ENCODE measurements at places on chromosomes 3 and 15. TPM values are rescaled to one million over a fixed set of nuclear protein-coding genes. Genes with fewer than 3 reads are reported as not detected.
A peak's percentile ranks its signal among the peaks of the same experiment; 100 is the strongest.

DNA sequence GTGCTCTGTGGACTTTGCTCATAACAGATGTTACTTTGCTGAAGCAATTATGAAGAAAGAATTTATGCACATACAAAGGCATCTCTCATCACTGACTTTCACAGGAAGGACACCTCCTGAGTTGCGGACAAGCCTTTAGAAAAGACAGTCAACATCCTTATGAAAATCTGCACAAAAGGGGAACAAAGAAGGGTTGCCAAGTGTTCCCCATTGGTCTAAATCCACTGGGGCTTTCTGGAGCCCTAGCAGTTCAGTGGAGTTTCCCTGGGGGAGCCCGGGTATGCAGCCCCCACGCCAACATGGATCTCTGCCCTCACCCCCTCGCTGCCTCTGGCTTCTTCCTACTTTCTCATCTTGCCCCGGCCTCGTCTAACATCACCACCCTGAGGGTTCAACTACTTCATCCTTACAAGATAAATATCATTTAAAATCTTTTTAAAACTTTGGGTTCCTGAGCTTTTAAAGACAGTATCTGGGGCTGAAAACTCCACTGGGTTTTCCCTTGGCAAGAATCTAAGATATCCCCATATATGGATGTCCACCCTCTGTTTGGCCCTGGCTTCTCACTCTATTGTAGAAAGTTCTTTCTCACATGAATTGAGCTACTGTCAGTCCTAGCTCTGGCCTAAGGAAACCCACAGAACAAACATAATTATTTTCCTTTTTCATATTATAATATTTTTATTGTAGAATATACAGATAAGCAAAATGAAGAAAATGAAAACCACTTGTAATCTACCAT lies 207.9 kb upstream of the RGMA start:
- H3K4me3 ChIP-seq: no peak overlapping the region
- H3K4me1 ChIP-seq: peaks cover 6% of the 10 kb centered on the region
- no peak overlapping the region for H3K27ac ChIP-seq
- no peaks in the 10 kb centered on the region for H3K27me3 ChIP-seq
- DNase-seq: no peak

Gene HHATL
- not detected for total RNA-seq

Gene PARP15
- not detected for total RNA-seq

GRCh38 chr3:11807686-11808085 lies 39.0 kb downstream of the TAMM41 start:
- no peaks in the 10 kb centered on the region for H3K4me1 ChIP-seq
- peaks cover 43% of the 10 kb centered on the region for H3K36me3 ChIP-seq
- no peak overlapping the region for H3K4me3 ChIP-seq
- H3K27ac ChIP-seq: no peak overlapping the region
- DNase-seq: no peak

Gene CCDC191
- total RNA-seq: 4.5 TPM

Gene KLHL6
- 0.23 TPM for total RNA-seq

Gene TM4SF1
- total RNA-seq: 81.9 TPM

DNA sequence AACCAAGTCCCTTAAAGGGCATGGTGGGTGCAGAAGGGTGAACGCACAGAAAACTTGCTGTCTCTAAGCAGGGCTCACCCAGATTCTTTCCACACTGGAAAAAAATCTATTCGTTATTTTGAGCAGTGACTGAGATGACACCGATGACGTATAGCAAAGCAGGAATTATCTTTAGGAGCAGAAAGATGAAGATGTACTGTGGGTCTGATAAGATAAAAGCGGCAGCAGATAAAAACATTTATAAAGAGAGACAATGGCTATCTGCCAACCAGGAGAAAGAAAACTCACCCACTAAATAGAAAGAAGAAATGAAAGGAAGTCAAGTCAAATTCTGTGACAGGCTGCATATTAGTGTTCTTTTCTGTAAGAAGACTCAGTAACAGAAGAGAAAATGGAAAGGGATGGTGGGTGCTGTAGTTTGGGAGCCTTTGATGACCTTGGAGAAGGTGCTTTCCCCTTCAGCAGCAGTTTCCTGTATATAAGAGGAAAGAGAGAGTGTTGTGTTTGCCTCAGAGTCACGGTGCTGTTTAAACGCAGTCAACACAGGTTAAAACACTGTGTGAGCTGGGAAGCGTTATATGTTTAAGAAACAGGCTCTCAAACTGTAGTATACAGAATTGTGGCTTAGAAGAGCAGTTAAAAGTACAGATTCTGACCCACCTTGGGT lies 111.6 kb downstream of the AQP9 start:
- no peak overlapping the region for H3K27ac ChIP-seq
- no peaks in the 10 kb centered on the region for H3K36me3 ChIP-seq
- H3K4me3 ChIP-seq: no peak overlapping the region
- H3K27me3 ChIP-seq: no peaks in the 10 kb centered on the region
- DNase-seq: no peak

DNA sequence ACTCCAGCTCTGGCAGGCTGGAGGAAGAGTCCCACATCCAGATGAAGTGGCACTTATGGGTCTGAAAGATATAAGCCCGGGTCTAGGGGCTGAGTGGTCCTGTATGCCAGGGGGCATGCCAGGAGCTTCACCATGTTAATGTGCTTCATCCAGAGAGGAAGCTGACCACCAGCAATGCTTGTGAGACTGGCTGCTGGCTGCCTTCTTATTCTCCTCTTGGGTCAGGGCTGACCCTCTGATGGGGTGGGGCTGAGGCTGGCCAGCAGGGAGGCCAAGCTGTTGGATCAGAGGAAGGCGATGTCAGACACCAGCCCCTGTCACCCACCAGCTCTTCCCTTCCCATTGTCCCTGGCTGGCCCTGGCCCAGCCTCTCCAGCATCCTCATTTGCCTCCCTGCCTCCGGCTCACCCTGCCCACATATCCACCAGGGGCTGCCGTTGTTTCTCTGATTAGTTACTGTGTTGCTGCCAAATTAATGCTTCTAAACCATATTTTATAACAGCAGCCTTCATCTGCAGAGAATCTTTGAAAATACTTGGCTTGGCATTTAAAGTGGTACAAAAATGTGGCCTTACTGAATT lies 20.4 kb upstream of the PSTPIP1 start:
- H3K36me3 ChIP-seq: no peaks in the 10 kb centered on the region
- no peak overlapping the region for H3K4me3 ChIP-seq
- H3K4me1 ChIP-seq: peaks cover 8% of the 10 kb centered on the region
- H3K27ac ChIP-seq: no peak overlapping the region
- no peaks in the 10 kb centered on the region for H3K27me3 ChIP-seq

- no peak for DNase-seq
- no peak overlapping the region for H3K4me3 ChIP-seq
- no peaks in the 10 kb centered on the region for H3K36me3 ChIP-seq
Observed at GRCh38 chr15:68658151-68658550, 79.4 kb downstream of the CORO2B start.

- H3K27me3 ChIP-seq: no peaks in the 10 kb centered on the region
- H3K4me1 ChIP-seq: peaks cover 88% of the 10 kb centered on the region
- no peaks in the 10 kb centered on the region for H3K36me3 ChIP-seq
- DNase-seq: no peak
- no peak overlapping the region for H3K4me3 ChIP-seq
- peak overlapping the region; percentile 65 for H3K27ac ChIP-seq
Observed at GRCh38 chr15:91952216-91952615, 98.7 kb downstream of the SLCO3A1 start.

Gene KCNMB2
- total RNA-seq: not detected

Gene FGF12
- 1.6 TPM for total RNA-seq

DNA sequence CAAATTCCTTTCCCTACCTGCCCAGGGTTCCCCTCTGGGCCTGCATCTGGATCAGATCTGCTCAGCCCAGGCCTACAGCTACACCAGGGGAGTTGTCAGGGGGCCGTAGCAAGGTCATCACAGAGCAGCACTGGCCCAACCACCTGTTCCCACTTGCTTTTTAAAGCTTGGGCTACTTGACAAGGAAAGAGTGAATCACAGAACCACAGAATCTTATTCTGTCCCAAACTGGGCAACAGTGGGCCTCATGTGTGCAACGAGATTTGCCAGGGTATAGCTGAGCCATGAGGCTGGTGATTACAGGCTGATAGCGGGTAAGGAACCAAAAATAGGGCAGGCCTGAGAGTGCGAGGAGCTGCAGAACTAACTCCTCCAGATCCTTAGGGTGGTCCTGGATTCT lies 66.7 kb downstream of the MYLK start:
- peaks cover 23% of the 10 kb centered on the region for H3K4me1 ChIP-seq
- no peak for DNase-seq
- H3K27me3 ChIP-seq: no peaks in the 10 kb centered on the region
- H3K36me3 ChIP-seq: no peaks in the 10 kb centered on the region
- H3K4me3 ChIP-seq: no peak overlapping the region

DNA sequence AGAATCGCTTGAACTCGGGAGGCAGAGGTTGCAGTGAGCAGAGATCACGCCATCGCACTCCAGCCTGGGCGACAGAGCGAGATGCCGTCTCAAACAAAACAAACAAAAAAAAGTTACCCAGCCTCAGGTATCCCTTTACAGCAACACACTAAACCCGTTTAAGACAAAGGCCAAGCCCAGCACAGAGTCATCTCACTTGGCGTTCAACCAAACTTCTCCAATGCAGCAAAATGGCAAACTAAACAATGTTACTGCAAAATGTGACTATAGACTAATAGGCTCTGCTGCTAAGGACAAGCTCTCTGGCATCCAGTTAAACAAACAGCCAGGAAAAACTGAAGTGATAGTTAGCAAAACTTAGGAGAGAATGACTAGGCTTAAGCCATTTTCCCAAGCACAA lies 6.4 kb upstream of the FAM219B start:
- peaks cover 57% of the 10 kb centered on the region for H3K36me3 ChIP-seq
- H3K27me3 ChIP-seq: no peaks in the 10 kb centered on the region
- no peaks in the 10 kb centered on the region for H3K4me1 ChIP-seq
- H3K4me3 ChIP-seq: no peak overlapping the region

DNA sequence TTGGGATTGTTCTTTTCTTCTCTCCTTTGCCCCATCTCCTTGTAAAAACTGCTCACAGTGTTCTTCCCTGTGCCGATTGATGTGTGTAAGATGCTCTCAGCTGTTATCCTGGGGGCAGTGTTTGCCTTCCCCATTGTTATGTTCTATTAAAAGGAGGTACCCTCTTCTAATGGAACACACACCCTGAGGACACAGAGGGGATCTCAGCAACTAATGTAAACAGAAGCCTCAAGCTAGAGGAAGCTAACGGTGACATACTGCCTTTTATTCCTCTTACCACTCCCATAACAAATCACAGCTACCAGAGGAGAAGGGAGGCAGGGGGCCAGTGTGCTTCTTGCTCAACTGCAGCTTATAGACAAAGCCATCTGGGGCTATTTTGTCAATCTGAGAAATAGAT lies 2.2 kb downstream of the TAGLN3 start:
- H3K4me3 ChIP-seq: no peak overlapping the region
- H3K4me1 ChIP-seq: peaks cover 11% of the 10 kb centered on the region
- peaks cover 3% of the 10 kb centered on the region for H3K27me3 ChIP-seq
- no peak for DNase-seq
- H3K27ac ChIP-seq: no peak overlapping the region

Gene XCR1
- total RNA-seq: 7.2 TPM

DNA sequence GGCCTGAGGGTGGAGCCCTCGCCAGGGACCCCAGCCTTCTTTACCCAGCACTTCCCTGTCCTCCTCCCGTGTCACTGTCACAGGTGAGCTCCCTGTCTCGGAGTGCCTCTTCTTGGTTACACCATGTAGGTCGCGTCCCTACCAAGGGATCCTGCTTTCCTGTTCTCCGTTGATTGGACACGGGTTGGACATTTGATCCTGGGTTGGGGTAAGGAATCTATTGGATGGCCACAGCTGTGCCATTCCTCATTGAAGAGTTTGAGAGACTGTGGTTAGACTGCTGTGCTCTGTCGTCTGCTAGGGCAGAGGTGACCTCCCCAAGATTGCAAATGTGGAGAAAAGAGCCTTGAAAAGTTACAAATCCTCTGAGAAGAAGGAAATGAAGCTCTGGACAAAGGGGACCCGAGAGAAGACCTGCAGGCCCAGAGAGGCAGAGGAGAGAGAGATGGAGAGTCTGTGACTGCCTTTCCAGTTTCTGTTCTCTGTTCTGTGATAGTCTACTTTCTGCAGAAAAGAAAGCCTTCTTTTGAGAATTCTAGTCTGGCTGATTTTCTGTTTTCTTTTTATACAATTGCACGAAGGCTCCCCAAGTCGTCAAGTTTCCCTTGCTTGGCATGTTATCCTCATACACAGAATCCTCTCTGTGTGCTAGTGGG lies 325.7 kb upstream of the RGMA start:
- no peak overlapping the region for H3K27ac ChIP-seq
- no peak overlapping the region for H3K4me3 ChIP-seq

DNA sequence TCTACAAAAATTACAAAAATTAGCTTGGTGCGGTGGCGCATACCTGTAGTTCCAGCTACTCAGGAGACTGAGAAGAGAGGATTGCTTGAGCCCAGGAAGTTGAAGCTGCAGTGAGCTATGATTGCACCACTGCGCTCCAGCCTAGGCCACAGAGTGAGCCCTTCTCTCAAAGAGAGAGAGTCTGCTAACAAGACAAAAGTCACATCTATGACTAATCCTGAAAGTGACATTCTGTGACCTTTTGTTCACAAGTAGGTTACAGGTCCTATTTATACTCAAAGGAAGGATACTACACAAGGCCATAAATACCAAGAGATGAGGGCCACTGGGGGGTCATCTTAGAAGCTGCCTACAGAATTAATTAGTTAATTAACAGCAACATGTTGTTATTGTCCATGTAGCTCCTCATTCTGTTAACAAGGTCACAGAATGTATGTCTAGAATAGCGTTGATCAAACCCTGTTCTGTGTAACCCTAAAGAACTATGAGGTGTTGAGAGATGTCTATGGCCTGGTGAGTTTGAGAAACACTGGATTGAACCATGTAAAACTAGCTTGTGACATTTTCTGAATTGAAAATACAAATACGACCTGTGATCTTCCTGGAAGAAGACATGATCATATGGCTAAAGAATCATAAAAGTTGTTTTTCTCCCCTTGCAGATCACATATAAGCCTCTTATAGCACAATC lies 97.0 kb downstream of the SAMMSON start:
- H3K4me3 ChIP-seq: no peak overlapping the region
- no peaks in the 10 kb centered on the region for H3K27me3 ChIP-seq
- DNase-seq: no peak
- H3K27ac ChIP-seq: no peak overlapping the region

DNA sequence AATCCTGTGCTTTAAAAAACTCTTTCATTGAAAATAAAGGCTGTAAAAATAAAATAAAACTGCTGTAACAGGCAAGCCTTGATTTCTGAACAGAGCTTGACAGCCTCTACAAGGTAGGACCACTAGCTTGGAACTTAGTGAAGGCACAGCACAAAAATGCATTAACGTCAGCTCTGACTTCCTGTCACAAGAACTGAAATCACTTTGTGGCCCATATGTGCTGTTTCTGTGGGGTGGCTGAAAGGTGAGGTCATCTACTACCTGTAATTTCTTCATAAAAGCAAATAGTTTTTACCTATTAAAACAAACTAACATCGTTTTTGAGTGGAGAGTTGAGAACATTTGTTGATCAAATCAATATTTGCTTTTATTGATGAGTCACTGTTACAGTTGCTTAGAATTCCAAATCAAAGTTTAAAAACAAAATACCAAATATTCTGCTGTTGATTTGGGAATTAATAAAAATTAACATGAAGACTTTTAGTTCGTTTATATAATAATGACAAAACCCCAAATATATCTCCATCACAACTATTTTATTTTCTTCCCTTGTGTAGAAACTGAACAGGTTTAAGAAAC lies 1034.1 kb downstream of the MCTP2 start:
- DNase-seq: no peak
- no peaks in the 10 kb centered on the region for H3K36me3 ChIP-seq
- H3K27me3 ChIP-seq: no peaks in the 10 kb centered on the region
- H3K4me1 ChIP-seq: no peaks in the 10 kb centered on the region

Measured in suprapubic skin (tissue), 4 donors.